ENCODE measurements at places on chromosomes 2 and 18.

DNA sequence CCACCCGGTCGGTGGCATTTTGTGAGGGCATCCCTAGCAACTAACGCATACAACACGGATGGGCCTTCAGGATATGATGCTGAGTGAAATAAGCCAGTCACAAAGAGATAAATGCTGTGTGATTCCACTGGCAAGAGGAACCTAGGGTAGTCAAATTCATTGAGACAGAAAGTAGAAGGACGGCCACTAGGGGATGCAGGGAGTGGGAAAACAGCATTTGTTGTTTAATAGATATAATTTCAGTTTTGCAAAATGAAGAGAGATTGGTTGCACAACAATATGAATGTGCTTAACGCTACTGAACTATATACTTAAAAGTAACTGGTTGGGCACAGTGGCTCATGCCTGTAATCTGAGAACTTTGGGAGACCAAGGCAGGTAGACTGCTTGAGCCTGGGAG, 112.9 kb downstream of the AFF3 start:
- no peak for DNase-seq

GRCh38 chr2:98835831-98836385, 100.1 kb downstream of the CRACDL start:
- peak; percentile 74 for DNase-seq

- DNase-seq = no peak
Measured at GRCh38 chr2:207729465-207729998, 18.1 kb downstream of the CCNYL1 start.

- DNase-seq = no peak
Measured at GRCh38 chr2:85761-86160, 39.5 kb upstream of the FAM110C start.

GRCh38 chr18:68436485-68436884, 278.4 kb downstream of the TMX3 start:
- no peak for DNase-seq

DNA sequence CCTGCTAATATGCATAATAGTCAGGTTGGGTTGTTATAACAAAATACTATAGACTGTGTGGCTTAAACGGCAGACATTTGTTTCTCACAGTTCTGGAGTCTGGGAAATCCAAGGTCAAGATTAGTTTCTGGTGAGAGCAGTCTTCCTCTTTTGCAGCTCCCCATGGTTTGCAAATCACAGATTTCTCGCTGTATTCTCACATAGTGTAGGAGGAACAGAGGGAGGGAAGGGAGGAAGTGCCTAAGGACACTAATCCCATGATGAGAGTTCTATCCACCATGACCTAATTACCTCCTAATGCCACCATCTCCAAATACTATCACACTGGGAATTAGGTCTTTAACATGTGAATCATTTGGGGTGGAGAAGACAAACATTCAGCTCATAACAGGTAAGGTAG, 20.1 kb upstream of the PTH2R start:
- DNase-seq = no peak

Data from SW480 (cell line).